ENCODE measurements at places on chromosomes 6 and 20.

- DNase-seq = no peak
These were observed 63.0 kb upstream of the CD2AP start for GRCh38 chr6:47414423-47415167.

DNA sequence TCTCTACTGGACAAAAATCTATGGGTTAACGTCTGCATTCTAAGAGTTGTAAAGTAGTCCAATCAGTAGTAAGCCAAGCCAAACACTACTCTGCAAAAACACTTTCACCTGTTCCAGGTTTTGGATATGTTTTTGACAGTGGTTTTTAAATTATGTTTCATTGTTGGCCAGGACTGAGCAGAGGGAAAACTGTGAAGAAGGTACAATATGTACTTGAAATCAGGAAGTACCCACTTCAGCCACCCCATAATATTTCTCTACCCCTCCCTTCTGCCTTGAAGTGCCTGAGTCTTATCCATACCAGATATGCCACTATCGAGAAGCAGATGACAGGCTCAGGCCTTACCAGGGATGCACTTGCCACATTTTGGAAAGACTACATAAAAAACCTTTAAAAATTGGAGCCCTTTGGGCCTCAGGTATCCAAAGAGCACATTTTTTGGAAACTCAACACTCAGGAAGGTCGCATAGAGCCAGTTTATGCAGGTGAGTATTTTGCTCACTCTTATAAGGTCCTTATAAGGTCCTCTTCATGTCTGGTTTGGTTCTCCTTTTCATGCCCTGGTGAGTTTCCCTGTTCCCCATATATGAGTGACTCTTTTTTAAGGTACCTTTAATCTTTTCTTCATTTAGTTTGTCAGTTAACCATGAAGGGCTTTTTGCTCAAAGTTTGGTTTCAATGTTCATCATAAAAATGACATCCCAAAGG, 859.3 kb upstream of the FLRT3 start:
- no peak for DNase-seq

- DNase-seq = no peak
These were observed 117.6 kb downstream of the MRPL14 start for GRCh38 chr6:44009425-44010321.

DNA sequence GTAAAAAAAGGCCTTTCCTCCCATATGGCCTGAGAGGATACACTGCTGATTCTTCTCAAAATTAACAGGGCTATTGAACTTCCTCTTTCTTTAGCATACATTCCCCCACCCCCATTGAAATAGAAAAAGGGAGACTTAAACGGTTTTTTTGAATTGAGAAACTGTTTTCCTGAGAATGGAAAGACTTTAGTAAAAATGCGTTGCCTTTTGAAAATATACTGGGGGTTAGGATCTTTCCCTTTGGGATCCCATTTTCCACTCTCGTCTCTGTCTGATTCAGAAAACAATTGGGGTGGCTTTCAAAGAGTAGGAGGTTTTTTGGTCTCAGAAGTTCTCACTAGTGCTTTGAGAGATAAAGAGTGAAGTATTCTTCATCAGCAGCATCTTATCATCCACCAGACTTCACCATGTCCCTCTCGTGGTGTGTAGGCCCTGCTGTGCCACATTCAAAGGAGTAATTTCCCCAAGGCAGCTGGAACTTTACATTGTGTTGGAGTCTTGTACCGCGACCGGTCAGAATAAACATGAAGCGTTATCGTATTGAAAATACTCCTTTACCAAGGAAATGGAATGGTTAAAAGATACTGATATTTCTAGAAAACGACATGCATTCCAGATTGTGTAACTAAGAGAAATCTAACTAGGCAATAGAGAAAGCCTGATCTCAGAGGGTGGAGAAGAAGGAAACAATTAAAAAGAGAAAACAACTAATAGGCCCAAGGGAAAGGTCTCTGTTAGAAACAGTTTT, 10.6 kb downstream of the MYB start:
- no peak for DNase-seq

GRCh38 chr6:115060581-115060980, 717.8 kb upstream of the HS3ST5 start:
- no peak for DNase-seq

- no peak for DNase-seq
These were observed 60.6 kb upstream of the MRPS10 start for GRCh38 chr6:42278131-42278853.

GRCh38 chr6:17904491-17905120, 82.8 kb downstream of the KIF13A start:
- DNase-seq = no peak

DNA sequence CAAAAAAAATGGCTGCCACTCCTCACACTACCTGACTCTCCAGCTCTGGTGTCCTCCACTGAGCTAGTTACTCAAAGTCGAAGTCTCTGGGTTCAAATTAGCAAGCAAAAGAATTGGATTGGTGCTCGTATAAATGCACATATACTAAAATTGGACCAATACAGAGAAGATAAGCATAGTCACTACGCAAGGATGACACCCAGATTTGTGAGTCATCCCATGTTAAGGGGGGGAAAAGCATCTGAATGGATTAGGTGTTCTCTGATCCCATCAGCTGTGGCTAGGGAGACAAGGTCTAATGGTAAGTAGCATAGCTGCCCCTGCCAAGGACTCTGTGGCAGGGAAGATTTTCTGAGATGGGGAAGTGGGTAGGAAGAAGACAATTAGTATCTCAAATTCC, 18.3 kb upstream of the AMD1 start:
- DNase-seq = no peak

GRCh38 chr6:161743509-161744178, 469.8 kb upstream of the AGPAT4 start:
- DNase-seq = no peak

GRCh38 chr20:62900692-62901584, 25.4 kb downstream of the DIDO1 start:
- DNase-seq = no peak

GRCh38 chr6:42158011-42158410, 15.2 kb upstream of the GUCA1A start:
- no peak for DNase-seq
